ENCODE measurements at places on chromosomes 2 and 18. TPM values are rescaled to one million over a fixed set of nuclear protein-coding genes. Genes with fewer than 3 reads are reported as not detected.

The RMDN2 gene
- 12.6 TPM for total RNA-seq

The GPR155 gene
- total RNA-seq, result 14.2 TPM

The PRKAG3 gene
- not detected for total RNA-seq

The PIAS2 gene
- total RNA-seq, result 20.7 TPM

The CRYGA gene
- total RNA-seq, result not detected

The AQP12B gene
- total RNA-seq, result not detected

The ABCG5 gene
- total RNA-seq, result not detected

The IL1RN gene
- not detected for total RNA-seq

The SFT2D3 gene
- total RNA-seq, result 13.6 TPM

- DNase-seq, result no peak
Observed at GRCh38 chr2:220580113-220580512, 952.7 kb downstream of the SLC4A3 start.

GRCh38 chr2:234121999-234122398 lies 71.5 kb downstream of the SPP2 start:
- DNase-seq, result no peak

DNA sequence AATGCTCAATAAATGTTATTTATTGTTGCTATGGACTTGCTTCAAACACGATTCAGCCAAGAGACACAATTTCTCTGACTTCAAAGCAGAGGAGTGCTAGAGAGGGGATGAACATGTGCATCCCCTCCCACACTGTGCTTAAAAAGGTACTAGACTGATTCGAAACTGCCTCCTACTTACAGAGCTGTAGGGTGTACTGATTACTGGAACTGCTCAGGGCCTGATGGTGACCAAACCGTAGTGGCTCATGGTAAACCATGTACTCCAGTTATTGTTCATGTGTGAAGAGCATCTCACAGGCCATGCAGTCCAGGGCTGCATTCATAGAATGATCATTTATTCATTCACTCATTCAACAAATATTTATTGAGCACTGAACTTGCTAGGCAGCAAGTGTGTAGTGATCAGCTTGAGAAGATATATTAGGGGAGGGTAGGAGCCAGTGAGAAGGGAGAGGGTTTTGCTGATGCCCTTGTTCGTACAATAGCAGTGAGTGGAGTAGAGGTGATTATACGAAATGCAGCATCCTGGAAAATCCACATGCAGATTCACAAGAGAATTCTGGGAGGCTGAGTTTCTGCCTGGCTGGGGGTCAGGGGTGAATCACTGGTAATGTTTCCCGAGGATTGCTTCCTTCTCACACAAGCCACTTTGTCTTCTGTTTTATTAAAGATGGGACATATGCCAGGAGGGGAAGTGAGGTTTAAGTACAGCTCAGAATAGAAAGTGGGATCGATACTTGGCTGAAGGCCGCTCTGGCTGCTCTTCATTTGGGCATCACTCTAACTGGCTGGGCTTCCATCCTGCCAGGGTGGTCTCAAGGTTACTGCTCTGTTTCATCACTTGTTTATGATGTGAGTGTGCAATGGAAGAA lies 245.4 kb downstream of the RAD51AP2 start:
- no peak for DNase-seq

GRCh38 chr2:232466221-232466620 lies 10.3 kb downstream of the ALPI start:
- DNase-seq, result no peak

DNA sequence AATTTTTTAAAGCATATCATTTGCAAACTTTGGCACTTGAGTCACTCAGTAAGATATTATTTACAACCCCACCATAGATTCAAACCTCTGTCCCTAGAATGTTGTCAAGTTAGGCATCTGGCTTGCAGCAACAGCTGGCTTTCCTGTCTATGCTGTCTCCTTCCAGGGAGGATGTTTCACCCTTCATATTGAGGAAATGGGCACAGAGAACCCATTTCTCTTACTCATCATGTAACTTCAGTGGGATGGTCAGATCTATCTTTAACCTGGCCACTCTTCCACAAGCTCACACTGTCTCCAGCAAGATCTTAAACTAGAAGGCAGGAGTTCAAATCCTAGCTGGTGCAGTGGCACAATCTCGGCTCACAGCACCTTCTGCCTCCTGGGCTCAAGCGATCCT lies 15.8 kb downstream of the LCT start:
- no peak for DNase-seq

DNA sequence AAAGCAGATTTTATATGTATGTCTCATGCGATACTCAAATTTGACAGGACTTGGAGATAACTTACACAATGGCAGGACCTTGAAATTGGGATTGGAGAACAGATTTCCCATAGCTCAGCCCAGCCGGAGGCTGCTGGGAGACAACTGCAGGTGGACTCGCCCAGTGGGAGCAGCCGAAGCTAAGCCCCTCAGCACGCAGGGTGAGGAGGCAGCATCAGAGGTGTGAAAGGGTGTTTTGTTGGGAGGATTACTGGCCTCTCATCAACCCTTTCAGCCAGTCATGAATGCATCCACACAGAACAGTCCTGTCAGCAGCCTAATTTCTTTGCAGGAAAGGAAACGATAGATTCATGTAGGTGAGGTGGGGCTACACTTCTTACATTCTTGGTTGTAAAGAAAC lies 110.4 kb upstream of the DYNAP start:
- DNase-seq, result no peak

- no peak for DNase-seq
Observed at GRCh38 chr2:49189512-49190225, 35.4 kb upstream of the FSHR start.

- DNase-seq, result no peak
Observed at GRCh38 chr18:55300936-55301531, 287.0 kb downstream of the TCF4 start.

DNA sequence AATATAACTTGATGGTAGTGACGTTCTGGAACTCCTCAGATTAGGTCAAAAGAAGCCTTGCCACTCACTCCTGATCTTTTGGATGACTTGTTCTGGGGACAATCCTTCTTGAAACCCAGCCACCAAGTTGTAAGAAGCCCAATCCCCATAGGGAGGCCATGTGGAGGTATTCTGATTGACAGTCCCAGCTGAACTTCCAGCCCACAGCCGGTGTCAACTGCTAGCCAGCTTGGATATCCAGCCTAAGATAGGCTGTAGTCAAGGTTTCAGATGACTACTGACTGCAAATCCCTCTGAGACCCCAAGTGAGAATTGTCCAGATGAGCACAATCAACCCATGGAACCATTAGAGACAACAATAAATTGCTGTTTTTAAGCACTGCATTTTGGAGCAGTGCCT lies 31.4 kb downstream of the EIF2AK2 start:
- DNase-seq, result no peak

- DNase-seq, result no peak
Observed at GRCh38 chr18:59627414-59627813, 69.8 kb downstream of the CCBE1 start.

GRCh38 chr2:62478093-62478580 lies 27.9 kb downstream of the TMEM17 start:
- DNase-seq, result no peak

DNA sequence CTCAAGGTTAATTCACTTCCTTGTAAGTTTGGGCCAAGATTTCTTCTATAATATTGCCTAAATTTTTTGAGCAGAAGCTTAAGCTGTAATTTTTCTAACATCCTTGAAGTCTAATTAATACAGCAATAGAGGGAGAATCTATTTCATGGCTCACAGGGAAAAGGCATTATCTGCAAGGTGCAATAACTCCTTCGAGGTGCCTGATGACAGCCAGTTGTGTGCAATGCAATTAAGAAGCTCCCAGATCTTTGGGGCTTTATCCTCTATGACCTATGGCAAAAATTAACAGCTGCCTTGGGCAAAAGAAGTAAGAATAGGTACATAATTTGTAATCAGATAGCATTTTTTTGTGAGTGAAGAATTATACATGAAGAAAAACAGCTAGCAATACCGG lies 554.6 kb upstream of the SALL3 start:
- no peak for DNase-seq

DNA sequence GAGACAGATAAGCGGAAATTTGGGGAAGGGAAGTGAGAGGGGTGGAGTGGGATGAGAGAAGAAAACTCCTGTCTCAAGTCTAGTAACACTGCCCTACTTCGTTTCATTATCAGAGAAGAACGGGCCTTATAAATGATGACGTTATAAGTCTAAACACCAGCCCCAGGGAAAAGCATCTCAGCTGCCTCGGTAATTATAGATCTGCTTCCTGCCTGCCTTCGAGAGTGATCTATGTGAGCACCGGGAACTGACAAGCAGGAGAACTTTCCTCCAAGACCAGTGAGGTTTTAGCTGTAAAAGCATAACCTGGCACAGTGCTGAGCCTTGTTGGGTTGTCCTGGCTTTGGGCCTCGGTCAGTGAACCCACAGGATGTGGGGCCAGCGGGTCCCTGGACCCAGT lies 227.9 kb upstream of the SIX2 start:
- DNase-seq, result no peak
